ENCODE measurements at places on chromosomes 5 and 9.

DNA sequence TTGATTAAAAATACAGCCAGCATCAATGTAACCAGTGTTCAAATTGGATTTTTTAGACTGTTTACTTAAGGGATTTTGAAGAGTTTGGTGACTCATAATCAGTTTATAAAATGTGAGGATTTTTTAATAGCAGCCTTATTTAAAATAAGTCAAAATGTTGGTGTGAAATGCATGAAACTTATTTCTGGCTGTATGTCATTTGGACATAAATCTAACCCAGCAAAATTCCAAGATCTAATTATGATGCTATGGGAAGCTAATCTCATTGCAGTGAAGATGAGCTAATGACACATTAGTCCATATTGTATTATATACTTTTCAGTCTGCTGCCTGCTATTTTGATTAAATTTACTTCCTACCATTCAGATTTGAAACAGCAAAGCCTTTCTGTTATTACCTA, 140.3 kb downstream of the AOPEP start:
- no peak for DNase-seq

DNA sequence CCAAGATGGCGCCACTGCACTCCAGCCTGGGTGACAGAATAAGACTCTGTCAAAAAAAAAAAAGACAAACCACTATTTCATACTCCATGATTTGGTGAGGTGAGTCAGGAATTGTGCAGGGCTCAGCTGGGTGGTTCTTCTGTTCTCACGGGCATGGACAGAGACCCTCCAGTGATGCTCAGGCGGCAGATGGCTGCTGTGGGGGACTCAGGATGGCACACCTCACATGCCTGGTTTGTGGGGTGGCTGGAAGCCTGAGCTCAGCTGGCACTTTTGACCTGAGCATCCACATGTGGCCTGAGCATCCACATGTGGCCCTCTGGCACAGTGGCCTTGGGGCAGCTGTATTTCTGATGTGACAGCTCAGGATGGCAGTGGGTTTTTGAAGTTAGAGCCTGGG, 217.2 kb downstream of the IRX2 start:
- DNase-seq, result no peak

GRCh38 chr5:39518516-39518915, 93.7 kb upstream of the DAB2 start:
- no peak for DNase-seq

- no peak for DNase-seq
These were observed 662.7 kb upstream of the RGMB start for GRCh38 chr5:98110791-98111190.

GRCh38 chr5:14204011-14204670, 61.0 kb downstream of the TRIO start:
- DNase-seq, result no peak

- DNase-seq, result no peak
These were observed 34.0 kb downstream of the SCGB3A1 start for GRCh38 chr5:180557217-180557809.
